ENCODE measurements at places on chromosomes 12 and 14. TPM values are rescaled to one million over a fixed set of nuclear protein-coding genes. Genes with fewer than 3 reads are reported as not detected.

DNA sequence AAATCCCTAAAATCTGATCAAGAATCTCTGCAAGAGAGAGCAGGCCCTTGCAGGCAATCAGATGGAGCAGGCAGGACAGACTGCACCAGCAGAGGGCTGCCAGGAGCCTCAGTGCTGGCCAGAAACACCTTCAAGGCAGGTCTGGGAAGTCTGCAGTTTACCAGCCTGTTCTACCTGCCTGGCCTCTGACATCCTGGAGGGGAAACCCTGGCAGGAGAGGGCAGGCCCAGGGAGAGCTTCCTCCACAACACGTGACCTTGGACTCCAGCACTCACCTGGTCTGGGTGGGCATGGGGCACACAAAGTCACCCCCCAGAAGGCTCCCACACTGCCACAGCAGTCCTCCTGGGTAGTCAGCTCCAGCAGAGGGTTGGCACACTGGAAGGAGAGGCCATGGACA, 56.0 kb downstream of the ISCA2 start:
- DNase-seq = peak; percentile 79

- DNase-seq = no peak
These were observed 19.3 kb downstream of the CYP46A1 start for GRCh38 chr14:99703381-99703780.

DNA sequence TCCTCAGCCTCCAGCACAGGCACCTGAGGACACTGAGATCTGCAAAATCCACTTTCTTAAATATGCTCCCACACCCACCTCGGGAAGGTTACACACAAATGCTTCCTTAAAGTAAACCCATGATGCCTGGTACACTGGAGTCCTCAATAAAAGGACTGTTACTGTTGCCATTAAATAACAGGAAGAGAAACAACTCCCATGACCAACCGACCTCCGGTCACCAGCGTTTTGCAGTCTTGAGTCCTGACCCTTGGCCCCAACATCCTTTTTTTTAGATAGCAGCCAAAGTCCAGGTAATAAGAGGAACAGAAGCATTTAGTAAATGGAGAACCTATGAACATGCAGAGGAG, 42.4 kb downstream of the ITPK1 start:
- no peak for DNase-seq

DNA sequence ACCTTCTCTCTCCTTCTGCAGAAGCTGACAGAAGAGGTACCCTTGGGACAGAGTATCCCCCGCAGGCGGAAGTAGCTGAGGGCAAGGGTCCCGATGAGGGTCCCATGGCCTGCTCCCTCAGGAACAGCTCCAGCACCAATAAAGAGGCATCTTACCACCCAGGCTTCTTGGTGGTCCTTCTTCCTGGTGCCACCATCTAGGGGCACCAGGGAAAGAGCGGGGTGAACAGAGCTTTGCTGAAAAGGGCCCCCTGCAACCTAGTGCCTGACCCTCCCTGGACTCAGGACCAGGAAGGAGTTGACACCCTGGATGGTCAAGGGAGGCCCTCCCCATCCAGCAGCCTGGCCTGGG, 591 bp upstream of the IRF9 start:
- no peak for DNase-seq

The TAS2R50 gene
- total RNA-seq = 5.0 TPM

The PTHLH gene
- total RNA-seq = not detected
